HuH-7.5 (cell line): ENCODE measurements at places on chromosomes 3 and 15.
A peak's percentile ranks its signal among the peaks of the same experiment; 100 is the strongest.

- no peak for DNase-seq
These were observed 101.8 kb downstream of the BDH1 start for GRCh38 chr3:197454014-197454413.

- DNase-seq: no peak
These were observed 54.0 kb downstream of the KCNAB1 start for GRCh38 chr3:156174229-156174847.

DNA sequence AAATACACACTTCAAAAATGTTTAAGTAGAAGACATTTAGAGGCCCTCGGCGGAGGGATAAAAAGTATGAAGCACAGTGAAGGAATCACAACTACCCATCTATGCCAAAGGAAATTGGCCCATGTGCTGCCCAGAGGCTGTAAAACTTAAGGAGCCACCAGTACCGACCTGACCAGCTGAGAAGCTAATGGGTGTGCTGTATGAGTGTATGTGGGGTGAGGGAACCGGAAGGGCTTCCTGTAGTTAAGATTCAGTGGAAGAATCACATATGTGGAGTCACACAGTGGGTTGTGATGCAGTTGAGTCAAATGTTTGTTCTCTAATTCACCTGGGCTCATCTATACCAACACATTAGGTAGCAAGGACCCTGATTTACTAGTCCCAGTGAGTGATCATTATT lies 516.0 kb upstream of the IL12A start:
- DNase-seq: no peak

GRCh38 chr3:121995161-121996137 lies 26.6 kb downstream of the ILDR1 start:
- peak; percentile 75 for DNase-seq

- DNase-seq: peak; percentile 86
These were observed 220.1 kb upstream of the PRICKLE2 start for GRCh38 chr3:64445109-64445943.

- no peak for DNase-seq
These were observed 70.7 kb downstream of the SSR3 start for GRCh38 chr3:156483961-156484787.

DNA sequence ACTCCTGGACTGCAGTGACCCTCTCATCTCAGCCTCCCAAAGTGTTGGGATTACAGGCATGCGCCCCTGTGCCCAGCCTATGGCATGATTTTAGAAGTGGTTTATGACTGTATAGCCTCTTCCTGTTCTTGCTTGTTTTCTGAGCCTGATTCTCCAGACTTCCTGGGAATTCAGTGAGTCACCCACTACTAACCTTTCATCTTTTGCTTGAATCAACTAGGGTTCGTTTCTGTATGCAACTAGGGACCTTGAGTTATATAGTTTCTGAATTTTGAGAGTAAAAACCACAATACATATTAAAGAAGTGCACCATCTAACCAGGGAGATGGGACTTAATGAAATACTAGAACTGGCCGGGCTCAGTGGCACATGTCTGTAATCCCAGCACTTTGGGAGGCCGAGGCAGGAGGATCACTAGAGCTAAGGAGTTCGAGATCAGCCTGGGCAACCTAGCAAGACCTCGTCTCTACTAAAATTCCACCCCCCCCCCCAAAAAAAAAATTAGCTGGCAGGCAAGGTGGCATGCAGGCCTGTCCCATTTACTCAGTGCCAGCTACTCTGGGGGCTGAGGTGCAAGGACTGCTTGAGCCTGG lies 76.0 kb downstream of the ZNF609 start:
- DNase-seq: no peak

DNA sequence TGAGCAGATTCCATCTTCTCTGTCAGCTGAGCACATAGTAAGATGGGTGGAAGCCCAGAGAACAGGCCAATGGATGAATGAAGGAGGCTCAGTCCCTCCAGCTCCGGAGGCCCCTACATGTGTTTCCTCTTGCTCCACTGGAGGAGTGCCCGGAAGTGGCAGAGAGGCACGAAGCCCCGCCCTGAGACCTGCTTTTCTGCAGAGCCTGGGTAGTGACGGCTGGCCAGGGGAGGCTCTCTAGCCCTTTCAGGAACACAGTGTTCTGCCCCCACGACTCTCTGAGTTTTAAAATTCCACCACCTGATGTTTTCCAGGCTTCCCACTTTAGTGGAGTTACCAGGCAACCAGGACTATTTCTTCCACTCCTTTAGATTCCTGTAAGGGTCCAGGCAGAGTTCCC lies 149.4 kb upstream of the SLC6A11 start:
- DNase-seq: no peak

- DNase-seq: no peak
These were observed 571.9 kb downstream of the TAFA4 start for GRCh38 chr3:68360492-68360891.

DNA sequence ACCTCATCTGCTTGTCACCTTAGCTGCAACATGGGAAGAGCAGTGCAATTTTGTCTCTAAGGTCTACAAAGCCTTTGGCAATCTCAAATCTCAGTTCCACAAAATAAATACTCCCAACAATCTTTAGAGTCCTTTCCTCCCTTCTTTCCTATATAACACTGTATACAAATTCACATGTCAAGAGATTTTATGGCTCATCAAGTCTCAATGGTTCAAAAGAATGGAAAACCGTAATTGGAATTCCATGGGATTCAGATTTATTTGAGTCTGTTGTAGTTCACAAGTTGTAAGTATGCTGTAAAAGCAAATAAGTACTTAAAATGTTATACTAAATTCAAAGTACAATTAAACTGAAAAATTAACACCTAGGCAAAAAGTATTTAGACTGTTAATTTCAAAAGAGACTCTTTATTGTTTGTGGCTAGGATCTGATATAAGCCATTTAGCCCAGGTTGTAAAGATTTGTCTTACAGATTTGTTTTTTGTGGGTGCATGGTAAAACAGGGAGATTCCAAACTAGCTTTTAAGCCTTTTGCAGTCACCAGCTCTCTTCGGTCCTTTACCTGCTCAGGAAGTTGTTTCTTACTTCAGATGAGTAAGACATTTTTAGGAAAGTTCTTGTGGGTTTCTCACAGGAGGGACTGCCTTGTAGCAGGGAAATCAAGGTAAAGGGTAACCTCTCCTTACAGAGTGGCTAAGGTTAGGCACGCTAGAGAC lies 50.1 kb downstream of the CMSS1 start:
- no peak for DNase-seq

DNA sequence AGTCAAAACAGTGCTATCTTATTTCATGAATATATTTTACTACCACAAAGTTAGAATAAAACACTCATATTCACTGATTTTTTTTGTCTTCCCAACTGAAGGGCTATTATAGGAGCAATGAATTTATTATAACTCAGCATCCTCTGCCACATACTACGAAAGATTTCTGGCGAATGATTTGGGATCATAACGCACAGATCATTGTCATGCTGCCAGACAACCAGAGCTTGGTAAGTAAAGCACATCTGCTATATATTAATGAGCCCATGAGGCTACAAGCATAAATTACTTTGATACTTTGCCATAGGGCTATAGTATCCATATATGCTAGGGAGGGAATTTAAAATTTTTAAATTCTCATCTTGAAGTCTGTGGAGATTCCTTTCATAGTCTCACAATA lies 95.9 kb downstream of the FEZF2 start:
- DNase-seq: no peak

- DNase-seq: no peak
These were observed 37.3 kb upstream of the CACNA1D start for GRCh38 chr3:53457068-53457467.

- DNase-seq: peak; percentile 77
These were observed 4.6 kb downstream of the ANXA2 start for GRCh38 chr15:60392986-60393790.

- no peak for DNase-seq
These were observed 27.2 kb upstream of the TNFSF10 start for GRCh38 chr3:172550347-172550943.

GRCh38 chr3:108501535-108501934 lies 8.9 kb downstream of the MYH15 start:
- no peak for DNase-seq

DNA sequence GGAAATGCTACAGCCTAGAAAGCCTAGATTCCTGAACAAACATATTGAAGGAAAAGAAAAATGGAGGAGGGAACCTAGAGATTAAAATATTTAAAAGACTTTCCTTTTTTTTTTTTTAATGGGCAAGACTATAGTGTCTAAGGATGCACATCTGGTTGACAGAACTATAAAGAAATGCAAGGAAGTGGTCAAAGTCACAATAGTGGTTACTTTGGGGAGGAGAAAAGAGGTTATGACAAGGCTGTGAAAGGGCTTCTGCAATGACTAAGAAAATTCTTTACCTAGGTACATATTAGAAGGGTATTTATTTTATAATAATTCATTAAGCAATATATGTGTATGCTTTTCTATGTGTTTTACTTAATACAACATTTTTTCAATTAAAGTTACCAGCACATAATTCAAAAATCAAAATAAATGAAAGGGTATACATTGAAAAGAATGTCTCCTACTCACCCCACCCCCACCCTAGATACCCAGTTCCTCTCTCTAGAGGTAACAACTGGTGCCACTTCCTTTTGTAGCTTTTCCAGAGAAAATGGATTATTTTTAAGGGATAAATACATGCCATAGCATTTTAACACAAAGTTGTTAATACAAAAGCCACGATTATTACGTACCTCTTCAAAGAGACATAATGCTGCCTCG lies 70.1 kb downstream of the HERC1 start:
- DNase-seq: no peak

DNA sequence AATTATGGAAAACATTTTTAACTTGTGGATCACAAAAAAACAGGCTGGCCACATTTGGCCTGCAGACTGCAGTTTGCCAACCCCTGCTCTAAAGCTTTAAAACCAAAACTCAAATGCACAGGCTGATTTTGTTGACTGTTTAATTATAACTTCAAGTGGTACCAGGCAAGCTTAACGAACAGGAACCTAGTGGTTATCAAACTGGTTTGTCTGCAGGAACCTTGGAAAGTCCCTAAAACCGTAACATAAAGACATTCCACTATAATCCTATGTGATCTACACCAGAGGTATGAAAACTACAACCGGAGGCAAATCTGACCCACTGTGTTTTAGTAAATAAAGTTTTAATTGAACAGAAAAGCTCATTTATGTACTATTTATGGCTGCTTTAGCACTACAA lies 52.4 kb downstream of the TBL1XR1 start:
- no peak for DNase-seq

GRCh38 chr3:104669083-104669482 lies 697.6 kb upstream of the ALCAM start:
- no peak for DNase-seq

DNA sequence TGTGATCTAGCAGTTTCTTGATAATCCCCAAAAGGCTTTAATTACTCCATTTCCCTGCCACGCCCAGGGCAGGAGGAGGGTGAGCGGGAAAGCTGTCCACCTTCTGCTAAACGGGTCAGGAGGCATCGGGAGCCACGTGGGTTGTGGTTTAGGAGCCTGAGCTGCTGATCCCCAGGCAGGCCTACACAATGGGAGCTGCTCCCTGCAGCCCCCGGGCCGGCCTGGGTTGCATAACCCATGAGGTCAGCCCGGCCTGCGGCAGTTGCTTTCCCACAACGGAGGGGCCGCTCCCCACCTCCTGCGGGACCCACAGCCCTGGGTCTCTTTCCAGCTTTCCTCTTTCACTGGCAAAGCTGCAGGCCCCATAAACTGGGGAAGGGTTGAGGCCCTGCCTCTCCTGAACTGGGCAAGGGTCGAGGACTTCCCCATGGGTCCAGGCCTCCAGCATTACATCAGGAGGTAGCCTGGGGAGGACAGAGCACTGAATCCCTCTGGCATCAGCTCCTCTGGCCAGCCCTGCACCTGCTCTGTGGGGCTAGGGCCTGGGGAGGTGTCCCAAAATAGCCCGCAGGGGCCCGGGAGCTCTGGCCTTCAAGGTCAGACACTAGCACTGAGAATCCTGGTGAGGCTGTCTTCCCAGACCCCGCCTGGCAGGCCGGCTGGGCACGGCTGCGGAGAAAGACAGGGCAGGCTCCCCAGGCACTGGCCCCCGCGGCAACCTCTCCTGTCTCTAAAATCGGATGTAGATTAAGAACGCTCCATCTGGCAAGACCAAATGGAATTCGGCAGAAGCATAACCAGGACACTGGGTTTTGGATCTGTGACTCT lies 47.3 kb downstream of the ZDHHC19 start:
- no peak for DNase-seq

DNA sequence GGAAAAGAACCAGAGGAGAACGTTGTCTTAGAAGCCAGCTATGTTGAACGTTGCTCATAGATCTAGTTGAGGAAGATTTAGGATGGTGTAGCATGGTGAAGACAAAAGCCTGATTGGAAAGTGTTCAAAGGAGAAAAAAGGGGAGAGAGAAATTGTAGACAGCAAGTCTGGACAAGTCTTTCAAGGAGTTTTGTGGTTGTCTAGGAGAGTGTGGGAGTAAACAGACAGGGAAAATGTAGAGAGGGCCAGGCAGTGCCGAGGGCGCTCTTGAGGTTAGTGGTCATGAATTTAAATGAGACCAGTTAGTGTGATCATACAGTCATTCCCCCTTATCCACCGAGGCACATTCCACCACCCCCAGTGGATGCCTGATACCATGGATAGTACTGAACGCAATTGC lies 167.5 kb upstream of the IL12A start:
- DNase-seq: no peak

GRCh38 chr3:34070831-34071585 lies 272.6 kb downstream of the PDCD6IP start:
- DNase-seq: no peak

- no peak for DNase-seq
These were observed 22.8 kb downstream of the SATB1 start for GRCh38 chr3:18402239-18402799.

DNA sequence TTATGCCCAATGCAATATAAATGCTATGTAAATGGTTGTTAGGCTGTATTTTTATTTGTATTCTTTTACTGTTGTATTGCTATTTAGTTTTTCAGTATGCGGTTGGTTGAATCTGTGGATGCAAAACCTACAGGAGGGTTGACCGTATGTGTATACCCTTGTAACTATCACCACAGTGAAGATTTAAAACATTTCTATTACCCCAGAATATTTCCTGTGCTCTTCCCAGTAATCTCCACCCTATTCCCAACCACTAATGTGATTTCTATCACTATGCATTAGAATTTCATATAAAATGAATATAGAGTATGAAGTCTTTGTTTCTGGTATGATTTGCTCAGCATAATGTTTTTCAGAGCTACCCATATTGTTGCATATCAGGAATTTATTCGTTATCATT lies 705.0 kb downstream of the MECOM start:
- DNase-seq: no peak

- no peak for DNase-seq
These were observed 8.7 kb downstream of the HACD2 start for GRCh38 chr3:123576122-123576521.

GRCh38 chr15:76178296-76179000 lies 118.7 kb downstream of the TMEM266 start:
- DNase-seq: no peak
